ENCODE measurements at places on chromosomes 1 and 21. TPM values are rescaled to one million over a fixed set of nuclear protein-coding genes. Genes with fewer than 3 reads are reported as not detected.

DNA sequence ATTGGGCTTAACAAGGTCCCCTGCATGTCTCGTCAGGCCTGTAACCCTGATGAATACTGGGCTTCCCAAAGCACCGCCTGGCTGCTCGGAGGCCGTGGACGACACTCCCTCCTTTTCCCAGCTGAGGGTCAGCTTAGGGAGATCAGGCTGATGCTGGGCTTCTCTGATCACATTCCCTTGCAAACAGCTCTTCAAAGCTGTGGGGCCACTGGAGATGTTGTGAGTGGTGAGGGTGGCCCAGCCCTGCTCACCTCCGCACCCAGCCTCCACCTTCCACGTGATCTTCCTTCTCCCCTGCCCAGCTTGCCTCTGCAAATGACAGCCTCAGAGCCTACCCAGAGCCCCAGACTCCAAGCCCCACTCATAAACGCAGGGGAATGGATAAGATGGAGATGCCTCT, 195.4 kb downstream of the GRIK3 start:
- no peak for DNase-seq

The CD53 gene
- total RNA-seq = 410 TPM

DNA sequence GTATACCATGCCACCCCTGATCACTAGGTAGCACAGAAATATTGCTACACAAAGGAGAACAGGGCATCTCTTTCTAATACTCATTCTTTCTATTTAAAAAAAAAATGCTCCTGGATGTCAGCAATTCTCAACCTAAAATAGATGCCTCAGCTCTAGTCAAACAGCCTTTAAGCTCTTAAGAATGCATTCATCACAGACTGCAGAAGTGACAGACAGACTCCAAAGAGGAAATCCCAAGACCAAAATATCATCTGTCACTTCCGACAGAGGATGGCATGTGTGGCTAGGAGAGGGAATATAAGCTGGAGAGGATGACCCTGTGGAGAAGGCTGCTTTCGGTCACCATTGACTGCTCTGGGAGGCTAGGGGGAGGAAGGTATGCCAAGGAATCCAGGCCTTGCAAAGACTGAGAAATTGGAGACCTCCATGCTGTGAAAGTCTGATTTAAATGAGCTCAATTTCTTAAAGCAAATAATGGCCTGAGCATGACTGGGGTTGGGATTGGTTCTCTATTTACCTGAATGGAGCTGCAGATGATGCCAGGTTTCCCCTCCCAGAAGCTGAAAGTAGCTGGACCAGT, 277.4 kb downstream of the BRINP2 start:
- DNase-seq = no peak

GRCh38 chr1:25676488-25676887, 59.9 kb downstream of the MAN1C1 start:
- no peak for DNase-seq

The TSPAN1 gene
- not detected for total RNA-seq

The OR4F16 gene
- not detected for total RNA-seq

DNA sequence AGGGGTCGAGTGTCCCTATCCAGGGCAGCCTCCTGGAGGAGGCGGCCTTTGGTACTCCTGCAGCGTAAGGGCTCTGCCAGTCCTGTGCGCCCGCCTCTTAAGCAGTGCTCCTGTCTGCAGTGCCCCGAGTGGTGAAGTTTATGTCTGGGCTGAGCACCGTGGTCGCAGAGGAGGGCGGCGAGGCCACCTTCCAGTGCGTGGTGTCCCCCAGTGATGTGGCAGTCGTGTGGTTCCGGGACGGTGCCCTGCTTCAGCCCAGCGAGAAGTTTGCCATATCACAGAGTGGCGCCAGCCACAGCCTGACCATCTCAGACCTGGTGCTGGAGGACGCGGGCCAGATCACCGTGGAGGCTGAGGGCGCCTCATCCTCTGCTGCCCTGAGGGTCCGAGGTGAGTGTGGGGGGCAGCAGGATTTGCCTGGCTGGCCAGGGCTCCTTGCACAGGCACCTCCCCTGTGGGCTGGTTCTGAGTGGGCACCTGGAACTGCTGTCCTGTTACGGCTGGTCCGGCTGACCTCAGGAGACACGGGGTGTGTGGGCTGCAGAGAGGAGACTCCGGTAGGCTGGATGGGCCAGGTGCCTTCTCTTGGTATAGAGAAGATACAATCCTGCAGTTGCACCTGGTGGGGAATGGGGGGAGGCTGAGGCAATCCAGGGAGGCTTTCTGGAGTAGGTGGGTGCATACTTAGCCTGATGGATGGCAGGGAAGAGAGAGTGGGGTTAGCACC, 66.8 kb downstream of the OBSCN start:
- peak; percentile 30 for DNase-seq

DNA sequence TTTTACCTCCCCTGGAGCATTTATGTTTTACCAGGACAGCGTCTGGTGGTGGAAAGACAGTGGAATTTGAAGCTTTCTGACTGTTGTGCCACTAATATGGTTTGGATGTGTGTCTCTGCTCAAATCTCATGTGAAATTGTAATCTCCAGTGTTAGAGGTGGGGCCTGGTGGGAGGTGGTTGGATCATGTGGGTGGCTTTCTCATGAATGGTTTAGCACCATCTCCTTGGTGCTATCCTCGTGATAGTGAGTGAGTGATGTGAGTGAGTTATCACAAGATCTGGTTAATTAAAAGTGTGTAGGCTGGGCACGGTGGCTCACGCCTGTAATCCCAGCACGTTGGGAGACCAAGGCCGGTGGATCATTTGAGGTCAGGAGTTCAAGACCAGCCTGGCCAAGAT, 23.7 kb downstream of the PHLDA3 start:
- DNase-seq = no peak

DNA sequence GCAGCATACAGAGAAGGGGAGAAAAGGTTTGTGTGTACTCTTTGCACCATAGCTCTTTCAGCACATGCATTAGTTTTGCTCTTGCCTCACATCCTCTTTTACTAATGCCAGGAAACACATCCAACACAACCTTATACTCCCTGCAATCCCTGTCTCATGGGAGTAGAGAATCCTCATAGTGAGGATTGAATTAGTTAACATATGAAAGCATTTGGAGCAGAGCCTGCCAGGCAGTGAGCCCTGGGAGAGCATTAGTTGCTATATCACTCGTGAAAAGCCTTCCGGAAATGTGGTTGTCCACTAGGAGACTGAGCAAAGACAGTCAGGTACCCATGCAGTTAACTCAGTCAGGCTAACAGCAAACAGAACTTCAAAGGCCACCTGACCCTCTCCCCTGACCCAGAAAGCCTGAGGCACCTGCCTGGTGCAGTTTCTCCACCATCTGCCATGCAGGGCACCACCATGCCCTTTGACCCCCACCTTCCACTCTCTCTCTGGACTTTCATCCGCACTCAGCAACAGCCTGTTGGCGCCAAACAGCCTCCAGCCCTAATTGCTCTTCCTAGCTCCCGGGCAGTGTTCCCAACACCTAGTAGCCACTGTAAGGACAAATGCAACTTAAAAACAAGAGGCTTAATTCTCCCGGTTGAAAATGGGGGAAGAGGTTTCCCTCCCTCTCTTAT, 14.9 kb upstream of the AGT start:
- no peak for DNase-seq

The DPT gene
- total RNA-seq = not detected

DNA sequence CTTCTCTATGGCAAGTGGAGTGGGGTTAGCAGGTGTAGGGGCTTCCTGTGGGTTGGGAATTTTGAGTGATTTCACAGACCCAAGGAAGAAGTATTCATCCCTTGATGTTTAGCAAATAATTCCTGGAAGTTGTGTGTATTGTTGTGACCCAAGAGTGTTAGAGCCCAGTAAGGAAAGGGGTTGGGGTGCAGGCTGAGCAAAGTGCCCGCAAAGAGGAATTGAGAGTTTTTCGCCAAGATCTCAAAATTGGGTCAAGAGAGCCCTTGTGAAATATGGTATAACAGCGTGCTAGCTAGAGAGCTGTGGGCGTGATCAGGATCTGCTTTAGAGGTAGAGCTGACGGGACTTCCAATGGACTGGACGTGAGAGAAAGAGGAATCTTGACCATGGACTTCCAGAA, 73.0 kb upstream of the LAPTM5 start:
- DNase-seq = no peak

DNA sequence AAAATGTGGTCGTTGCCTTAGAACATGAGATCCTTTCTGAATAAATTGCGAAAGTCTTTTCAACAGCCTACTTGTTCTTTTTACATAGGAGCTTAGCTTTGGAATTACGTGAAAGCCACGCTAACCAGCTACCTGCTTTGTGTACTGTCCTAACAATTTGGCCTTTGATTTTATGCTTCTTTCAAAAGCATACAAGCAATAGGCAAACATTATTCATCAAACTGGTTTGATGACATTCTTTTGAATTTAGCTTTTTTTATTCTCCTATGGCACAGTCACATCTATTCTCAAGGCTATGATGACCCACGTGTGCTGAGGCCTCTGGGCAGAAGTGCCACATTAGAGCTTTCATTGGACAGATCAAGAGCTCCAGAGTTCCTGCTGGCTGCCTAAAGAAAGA, 178.0 kb upstream of the DPT start:
- DNase-seq = no peak

The CD1B gene
- total RNA-seq = not detected

DNA sequence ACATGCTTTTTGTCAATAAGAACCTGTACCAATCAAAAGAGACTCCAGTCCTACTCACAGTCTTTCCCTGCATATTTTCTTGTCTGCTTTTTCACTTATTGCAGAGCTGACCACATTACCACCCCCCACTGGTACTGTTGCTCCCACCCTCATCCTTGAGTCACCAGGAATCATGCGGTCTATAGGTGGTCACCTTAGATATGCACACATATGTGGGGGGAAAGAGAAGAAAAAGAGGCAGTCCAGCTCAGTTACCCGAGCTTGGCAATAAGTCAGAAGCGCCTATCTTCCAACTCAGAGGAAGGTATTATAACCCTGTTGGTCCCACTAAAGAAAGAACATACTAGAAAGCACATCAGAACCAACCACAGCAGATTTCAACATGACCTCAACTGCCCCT, 119.2 kb downstream of the SMYD2 start:
- no peak for DNase-seq

GRCh38 chr1:80056179-80056578, 1049.6 kb upstream of the ADGRL4 start:
- no peak for DNase-seq

- no peak for DNase-seq
Observed at GRCh38 chr1:232047473-232047872, 420.9 kb downstream of the DISC1 start.

DNA sequence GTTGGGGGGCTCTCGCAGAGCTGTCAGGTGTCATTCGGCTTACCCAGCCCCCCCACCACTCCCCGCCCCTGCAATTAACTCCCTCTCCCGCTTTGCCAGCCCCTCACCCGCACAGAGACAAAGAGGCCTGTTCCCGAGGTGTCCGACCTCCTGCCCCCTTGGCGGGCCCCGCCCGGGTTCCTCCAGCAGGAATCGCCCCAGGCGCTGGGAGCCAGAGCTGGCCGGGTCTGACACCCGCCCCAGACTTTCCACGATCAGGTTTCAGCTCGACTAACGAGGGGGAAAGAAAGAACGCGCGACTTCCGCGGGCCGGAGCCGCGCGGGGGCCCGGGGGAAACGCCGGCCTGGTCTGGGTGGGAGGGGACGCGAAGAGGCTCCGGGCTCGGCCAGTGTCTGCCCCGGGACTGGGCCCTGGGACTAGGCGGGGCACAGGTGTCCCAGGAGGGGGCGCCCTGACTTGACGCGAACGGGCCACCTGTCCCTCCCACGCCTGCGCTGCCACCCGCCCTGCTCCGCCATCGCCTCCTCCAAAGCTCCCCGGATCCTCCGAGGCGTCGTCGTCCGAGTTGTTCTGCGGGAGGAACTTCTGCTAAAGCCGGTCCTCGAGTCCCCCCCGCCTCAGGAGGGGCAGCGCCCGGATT, 36.4 kb upstream of the HHAT start:
- DNase-seq = peak; percentile 56

The FBXO2 gene
- 4.8 TPM for total RNA-seq

The B3GALT2 gene
- 7.1 TPM for total RNA-seq

The NBPF3 gene
- total RNA-seq = 12.3 TPM

GRCh38 chr1:2240270-2241156, 12.4 kb downstream of the SKI start:
- DNase-seq = no peak

- no peak for DNase-seq
Observed at GRCh38 chr1:2124446-2125198, 70.0 kb downstream of the FAAP20 start.

DNA sequence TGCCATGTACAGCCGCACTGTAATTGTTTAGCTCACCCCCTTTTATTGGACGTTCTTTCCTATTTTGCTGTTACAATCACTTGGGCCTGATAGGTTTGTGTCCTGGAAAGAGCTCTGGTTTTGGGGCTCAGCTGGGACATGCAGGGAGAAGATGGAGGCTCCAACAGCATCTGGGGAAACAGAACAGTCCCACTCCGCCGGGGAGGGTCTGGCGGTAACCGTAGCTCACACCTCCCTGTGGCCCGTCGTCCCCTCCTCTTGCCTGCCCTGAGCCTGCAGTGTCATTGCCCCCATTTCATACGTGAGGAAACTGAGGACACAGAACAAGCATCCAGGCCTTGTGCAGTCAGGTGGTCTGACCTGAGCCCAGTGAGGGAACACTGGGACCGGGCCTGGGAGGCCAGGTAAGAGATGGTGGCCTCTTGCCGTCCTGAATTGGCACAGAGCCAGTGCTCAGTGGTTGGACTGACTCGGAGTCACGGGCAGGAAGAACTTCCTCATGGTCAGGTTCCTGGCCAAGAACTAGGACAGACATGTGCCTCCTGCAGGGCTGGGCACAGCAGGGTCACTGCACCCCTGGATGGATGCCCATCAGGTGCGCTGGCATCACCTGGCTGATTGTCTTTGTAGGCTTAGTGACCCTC, 41.8 kb downstream of the S100B start:
- DNase-seq = no peak

The TAL1 gene
- total RNA-seq = not detected

The FYB2 gene
- total RNA-seq = not detected

The CR1L gene
- not detected for total RNA-seq

DNA sequence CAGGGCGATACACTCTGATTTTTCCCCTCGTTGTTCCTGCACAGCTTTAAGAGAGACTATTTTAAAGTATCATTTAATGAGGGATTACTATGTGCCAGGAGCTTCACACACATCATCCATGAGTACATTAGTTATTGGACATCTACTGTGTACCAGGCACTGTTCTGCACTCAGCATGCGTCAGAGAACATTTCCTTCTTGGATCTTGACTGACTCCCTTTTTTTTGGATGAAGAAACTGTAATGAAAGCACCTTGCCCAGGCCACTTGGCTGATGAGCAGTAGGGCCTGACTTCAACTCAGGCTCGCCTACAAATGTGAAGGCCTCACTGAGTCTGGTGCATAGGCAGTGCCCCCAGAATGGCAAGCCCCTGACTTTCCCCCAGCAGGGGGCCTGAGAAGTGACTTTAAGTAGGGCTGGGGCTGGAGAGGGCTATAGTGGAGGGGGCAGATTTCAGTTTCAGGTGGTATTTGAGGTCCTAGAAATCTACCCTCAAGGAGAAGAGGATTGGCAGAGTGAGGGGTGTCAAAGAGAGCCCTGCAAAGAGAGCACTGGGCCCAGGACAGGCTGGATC, 50.0 kb downstream of the PTPRU start:
- DNase-seq = no peak

Data from activated naive CD8-positive, alpha-beta T cell treated with anti-CD3 and anti-CD28 coated beads, Interleukin-2, amount 10 ng/mL, durations not matched to agents 7 days and 5 days (primary cell).